ENCODE measurements at places on chromosomes 5 and 9. TPM values are rescaled to one million over a fixed set of nuclear protein-coding genes. Genes with fewer than 3 reads are reported as not detected.

GRCh38 chr5:154199263-154199662 lies 8.7 kb downstream of the GALNT10 start:
- no peak overlapping the region for H3K4me3 ChIP-seq
- peak overlapping the region; percentile 67 for H3K27ac ChIP-seq

- H3K27me3 ChIP-seq, result no peaks in the 10 kb centered on the region
- H3K36me3 ChIP-seq, result peaks cover 5% of the 10 kb centered on the region
- DNase-seq, result no peak
- no peak overlapping the region for H3K27ac ChIP-seq
- H3K4me3 ChIP-seq, result no peak overlapping the region
- H3K4me1 ChIP-seq, result peaks cover 8% of the 10 kb centered on the region
These were observed 201.9 kb downstream of the ARHGAP26 start for GRCh38 chr5:142972064-142972570.

DNA sequence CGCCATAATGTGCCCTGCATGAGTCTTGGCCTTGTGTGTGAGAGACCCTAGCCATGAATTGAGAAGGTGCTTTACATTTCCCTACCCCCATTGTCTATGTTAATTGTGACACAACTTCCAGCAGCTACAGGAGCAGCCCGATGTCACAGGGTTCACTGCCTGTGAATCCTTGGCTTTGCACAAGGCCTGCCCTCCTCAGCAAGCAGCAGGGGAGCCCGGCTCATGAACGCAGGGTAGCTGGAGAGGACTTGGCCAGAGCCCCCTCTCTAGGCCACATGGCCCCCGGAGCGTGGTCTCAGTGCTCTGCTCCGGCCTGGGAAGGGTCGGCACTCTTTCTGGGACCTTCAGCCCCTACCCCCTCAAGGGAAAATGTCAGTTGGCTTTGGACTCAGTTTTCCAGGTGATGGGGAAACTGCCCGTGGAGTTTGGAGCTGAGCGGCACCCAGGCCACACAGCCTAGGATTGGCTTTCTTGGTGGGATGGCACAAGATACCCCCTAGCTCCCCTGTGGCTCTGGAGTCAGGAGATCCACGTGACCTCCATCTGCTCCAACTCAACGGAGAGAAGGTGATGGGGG lies 160.8 kb downstream of the DAB2IP start:
- no peaks in the 10 kb centered on the region for H3K36me3 ChIP-seq
- H3K27ac ChIP-seq, result no peak overlapping the region
- H3K4me3 ChIP-seq, result no peak overlapping the region
- H3K4me1 ChIP-seq, result no peaks in the 10 kb centered on the region

DNA sequence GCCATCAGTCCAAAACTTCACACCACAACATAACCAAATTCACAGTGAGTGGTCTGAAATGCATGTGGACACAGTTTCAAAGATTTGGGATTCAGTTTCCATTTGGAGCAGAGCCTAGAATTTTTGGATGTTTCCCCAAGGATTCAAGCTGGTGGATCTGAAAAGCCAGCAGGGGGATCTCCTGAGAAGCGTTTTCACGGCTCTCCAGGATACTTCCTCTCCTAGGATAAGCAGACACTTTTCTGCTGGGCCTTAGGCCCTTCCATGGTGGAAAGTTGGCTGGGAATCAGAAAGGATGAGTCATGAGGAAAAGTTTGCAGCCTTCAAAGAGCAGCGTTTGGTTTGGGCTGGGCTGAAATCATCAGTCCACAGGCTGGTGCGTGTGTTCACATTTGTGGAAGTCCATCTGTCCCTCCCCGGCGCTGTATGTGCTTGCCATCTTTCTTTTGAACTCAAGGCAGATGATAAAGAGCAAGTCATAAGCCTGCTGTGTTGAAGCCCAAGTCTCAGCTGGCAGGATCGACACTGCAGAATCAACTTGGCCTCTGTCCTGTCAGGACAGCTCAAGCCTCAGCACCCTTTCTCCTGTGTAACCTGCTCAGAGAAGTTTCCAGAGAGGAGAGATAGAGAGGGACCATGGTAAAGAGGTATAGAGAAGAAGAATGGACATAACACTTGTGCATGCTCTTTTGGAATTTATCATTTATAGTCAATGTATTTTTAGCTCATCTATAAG lies 152.6 kb upstream of the MSX2 start:
- DNase-seq, result peak; percentile 75
- H3K27me3 ChIP-seq, result no peaks in the 10 kb centered on the region
- H3K36me3 ChIP-seq, result peaks cover 4% of the 10 kb centered on the region
- no peak overlapping the region for H3K4me3 ChIP-seq

Gene LPAR1
- 7.1 TPM for total RNA-seq

- H3K27ac ChIP-seq, result no peak overlapping the region
- no peak overlapping the region for H3K4me3 ChIP-seq
- DNase-seq, result no peak
- H3K27me3 ChIP-seq, result no peaks in the 10 kb centered on the region
- H3K36me3 ChIP-seq, result no peaks in the 10 kb centered on the region
These were observed 6.4 kb upstream of the ARL14EPL start for GRCh38 chr5:116025866-116026265.

GRCh38 chr5:93179466-93179865 lies 401.6 kb downstream of the NR2F1-AS1 start:
- no peaks in the 10 kb centered on the region for H3K27me3 ChIP-seq
- no peak overlapping the region for H3K27ac ChIP-seq
- no peak overlapping the region for H3K4me3 ChIP-seq
- no peaks in the 10 kb centered on the region for H3K4me1 ChIP-seq
- H3K36me3 ChIP-seq, result no peaks in the 10 kb centered on the region

Gene TRIM36
- 5.4 TPM for total RNA-seq

GRCh38 chr5:91424638-91425436 lies 41.7 kb upstream of the ARRDC3 start:
- no peak overlapping the region for H3K4me3 ChIP-seq
- H3K27me3 ChIP-seq, result no peaks in the 10 kb centered on the region
- H3K4me1 ChIP-seq, result peaks cover 14% of the 10 kb centered on the region
- no peaks in the 10 kb centered on the region for H3K36me3 ChIP-seq
- no peak for DNase-seq

DNA sequence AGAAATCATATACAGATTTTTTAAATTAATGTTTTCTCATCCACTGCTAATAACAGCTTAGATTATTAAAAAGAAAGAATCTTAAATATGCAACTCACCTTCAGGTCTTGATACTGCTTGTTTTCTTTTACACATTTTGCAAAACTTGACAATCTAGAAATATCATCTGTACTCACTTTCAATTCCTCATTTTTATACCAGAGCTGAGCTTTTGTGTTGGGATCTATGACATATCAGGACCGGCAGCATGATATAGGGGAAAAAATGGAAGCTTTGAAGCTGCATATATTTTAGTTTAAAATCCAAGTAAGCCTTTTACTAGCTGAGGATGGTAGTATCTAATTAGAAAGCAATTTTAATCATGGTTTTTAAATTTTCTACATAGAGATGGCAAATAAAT lies 75.7 kb upstream of the SMARCA2 start:
- no peak overlapping the region for H3K27ac ChIP-seq
- no peak overlapping the region for H3K4me3 ChIP-seq
- no peaks in the 10 kb centered on the region for H3K27me3 ChIP-seq
- no peaks in the 10 kb centered on the region for H3K36me3 ChIP-seq
- no peak for DNase-seq
- H3K4me1 ChIP-seq, result no peaks in the 10 kb centered on the region
